ENCODE measurements at places on chromosomes 1 and 21.

DNA sequence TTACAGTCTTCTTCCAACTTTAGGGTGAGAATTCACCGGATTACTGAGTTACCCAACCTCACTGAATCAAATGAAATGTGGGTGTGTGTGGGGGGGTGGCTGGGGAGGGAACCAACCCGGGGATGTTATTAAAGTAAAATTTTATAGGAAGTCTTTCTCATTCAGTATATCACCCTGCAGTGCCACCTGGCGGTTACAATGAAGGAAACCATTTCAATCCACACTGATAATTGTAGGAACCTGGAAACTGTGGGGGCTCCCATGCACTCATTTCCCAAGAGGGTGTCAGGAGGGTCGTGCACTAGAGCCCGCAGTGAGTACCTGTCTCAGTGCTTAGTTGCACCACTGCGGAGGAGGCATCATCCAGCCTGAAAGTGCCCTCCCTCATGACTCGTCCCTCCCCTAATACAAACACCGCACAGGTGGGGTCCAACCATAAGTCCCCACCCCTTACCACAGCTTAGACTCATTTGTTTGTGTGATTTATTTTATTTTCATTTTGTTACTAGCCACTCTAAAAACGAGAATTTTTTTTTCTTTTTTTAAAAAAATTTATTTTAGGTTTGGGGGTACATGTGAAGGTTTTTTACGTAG, 29.1 kb upstream of the IGSF5 start:
- peak; percentile 75 for ATAC-seq

DNA sequence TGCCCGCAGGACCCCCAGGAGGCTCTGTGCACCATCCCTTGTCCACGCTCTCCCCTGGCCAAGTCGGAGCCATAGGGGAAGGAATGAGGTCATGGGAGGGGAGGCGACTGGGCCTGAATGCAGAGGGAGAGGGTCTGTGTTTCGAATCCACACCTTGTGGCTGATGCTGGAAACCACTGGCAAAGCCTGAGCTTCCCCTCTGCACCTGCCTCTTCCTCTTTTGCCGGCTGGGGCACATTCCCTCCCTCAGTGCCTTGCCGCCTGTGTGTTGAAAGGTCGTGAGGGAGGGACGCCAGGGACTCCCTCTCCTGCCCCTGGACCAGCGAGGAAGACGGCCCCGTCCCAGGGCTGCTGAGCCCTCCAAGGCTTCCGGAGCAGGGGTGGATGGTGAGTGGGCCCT, 27.3 kb downstream of the PRDM16 start:
- ATAC-seq = no peak

- no peak for ATAC-seq
Observed at GRCh38 chr1:24189528-24189927, 2.4 kb upstream of the IFNLR1 start.

GRCh38 chr1:56468518-56468917, 110.8 kb downstream of the PLPP3 start:
- ATAC-seq = no peak

- no peak for ATAC-seq
Observed at GRCh38 chr1:116765962-116766361, 11.7 kb downstream of the CD2 start.

GRCh38 chr1:119542492-119542946, 35.5 kb downstream of the HSD3B1 start:
- ATAC-seq = no peak

DNA sequence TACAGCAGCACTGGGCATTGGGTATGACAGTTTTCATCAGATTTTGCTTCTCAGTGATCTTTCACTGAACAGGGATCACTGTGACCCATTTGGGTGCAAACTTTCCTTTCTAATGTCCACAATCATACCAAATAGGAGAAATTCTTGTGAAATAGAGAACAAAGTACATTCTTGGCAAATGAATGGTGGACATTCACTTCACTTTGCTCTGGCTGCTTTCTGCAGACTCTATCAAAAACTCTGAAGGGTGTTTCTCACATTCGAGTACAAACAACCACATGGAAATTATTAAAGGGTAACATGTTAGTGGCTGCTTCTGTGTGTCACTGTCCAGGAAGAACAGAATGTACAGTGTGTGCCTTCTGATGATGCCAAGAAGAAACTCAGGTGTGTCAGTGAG, 61.9 kb upstream of the ADAM30 start:
- ATAC-seq = no peak

DNA sequence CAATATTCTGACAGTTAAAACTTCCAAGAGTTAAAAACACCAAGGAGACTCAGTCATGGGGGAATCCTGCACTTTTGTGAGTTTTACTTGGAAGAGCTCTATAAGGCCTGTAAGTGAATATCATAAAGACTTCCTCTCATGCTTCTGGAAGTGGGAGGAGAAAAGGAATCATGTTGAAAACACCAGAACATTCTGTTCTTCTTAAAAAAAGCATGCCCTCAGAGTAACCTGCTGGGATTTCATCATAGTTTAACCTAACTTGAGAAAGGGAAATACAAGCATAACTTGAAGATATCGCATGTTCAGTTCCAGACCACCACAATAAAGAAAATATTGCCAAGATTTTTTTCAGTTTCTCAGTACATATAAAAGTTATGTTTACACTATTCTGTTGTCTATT, 51.9 kb downstream of the COL11A1 start:
- ATAC-seq = no peak

GRCh38 chr1:66083003-66083402, 290.3 kb downstream of the PDE4B start:
- no peak for ATAC-seq

DNA sequence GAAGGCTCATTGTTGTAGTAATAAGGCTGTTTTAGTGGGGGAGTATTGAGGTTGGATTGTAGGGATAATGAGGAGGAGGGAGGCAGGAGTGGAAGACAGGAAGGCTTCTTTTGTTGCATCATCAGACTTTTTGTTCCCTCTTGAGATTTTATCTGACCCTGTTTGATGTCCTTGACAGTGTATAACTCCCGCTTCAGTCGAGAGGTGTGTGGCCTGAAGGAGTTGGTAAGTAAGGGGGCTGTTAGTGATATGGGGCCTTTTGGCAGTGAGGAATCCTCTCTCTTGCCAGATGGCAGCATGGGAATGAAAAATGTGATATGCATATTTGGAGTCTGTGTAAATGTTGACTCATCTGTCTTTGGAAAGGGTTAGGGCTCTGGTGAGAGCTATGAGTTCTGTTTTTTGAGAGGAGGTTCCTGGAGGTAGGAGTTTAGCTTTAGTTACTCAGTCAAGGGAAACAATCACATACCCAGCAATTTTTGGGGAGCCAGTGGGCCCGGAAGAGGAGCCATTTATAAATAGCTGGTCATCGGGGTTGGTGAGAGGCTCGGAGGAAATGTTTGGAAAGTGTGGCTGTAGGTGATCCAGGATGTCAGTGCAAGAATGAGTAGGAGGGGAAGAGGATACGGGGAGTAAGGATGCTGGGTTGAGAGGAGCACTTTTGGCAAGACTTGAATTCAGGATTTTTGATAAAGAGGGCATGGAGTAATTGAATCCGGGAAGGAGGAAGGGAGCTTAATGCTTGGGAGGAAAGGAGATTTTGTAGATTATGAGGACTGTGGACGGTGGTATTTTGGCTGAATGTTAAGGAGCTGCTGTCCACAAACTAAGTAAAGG, 136.7 kb upstream of the ETV3 start:
- ATAC-seq = peak; percentile 51

GRCh38 chr1:179001451-179001850, 24.2 kb upstream of the FAM20B start:
- ATAC-seq = no peak

DNA sequence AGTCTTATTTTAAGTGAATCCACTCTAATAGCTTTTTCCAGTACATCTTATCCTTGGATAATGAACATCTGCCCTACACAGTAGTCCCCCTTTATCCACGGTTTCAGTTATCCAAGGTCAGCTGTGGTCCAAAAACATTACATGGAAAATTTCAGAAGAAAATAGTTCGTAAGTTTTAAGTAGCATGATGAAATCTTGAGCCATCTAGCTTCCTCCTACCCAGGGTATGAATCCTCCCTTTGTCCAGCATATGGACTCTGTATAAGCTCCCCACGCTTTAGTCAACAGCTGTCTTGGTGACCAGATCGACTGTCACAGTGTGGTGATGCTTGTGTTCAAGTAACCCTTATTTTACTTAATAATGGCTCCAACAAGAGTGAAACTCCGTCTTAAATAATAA, 2.6 kb downstream of the GLRX2 start:
- ATAC-seq = no peak

DNA sequence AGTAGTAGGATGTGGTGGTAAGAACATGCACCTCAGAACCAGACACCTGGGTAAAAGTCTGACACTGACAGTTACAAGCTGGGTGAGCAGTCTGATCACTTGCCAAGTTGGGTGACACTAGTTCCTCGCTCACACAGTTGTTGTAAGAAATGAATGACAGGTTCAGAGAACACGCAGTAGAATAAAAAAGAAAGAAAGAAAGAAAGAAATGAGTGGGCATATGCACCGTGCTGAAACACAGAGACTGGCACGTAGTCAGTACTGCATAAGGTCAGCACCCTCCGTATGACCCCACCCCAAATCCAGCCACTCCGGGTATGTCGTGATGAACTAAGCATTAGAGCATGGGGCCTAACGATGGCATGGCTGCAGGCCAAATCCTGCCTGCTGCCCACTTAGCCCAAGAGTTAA, 90.6 kb downstream of the GLUL start:
- ATAC-seq = no peak

DNA sequence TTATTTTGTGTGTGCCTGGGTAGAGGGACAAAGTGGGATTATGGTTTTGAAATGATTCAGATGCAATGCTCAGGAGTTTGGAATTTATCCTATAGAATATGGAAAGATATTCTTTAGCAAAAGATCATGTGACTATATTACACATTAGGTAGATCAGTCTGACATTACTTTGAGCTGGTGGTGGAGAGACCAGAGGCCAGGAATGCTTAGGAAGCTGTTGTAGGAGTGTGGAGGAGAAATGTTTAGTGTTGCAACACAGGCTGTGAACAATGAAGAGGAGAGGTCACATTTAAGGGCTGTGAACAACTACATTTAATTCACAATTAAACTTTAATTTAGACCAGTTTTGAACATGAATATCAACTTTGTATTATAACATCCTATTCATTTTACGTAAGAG, 45.3 kb upstream of the PODN start:
- no peak for ATAC-seq

- no peak for ATAC-seq
Observed at GRCh38 chr1:150536836-150537731, 12.1 kb upstream of the ADAMTSL4 start.

GRCh38 chr1:24739241-24739640, 6.0 kb upstream of the CLIC4 start:
- ATAC-seq = no peak

DNA sequence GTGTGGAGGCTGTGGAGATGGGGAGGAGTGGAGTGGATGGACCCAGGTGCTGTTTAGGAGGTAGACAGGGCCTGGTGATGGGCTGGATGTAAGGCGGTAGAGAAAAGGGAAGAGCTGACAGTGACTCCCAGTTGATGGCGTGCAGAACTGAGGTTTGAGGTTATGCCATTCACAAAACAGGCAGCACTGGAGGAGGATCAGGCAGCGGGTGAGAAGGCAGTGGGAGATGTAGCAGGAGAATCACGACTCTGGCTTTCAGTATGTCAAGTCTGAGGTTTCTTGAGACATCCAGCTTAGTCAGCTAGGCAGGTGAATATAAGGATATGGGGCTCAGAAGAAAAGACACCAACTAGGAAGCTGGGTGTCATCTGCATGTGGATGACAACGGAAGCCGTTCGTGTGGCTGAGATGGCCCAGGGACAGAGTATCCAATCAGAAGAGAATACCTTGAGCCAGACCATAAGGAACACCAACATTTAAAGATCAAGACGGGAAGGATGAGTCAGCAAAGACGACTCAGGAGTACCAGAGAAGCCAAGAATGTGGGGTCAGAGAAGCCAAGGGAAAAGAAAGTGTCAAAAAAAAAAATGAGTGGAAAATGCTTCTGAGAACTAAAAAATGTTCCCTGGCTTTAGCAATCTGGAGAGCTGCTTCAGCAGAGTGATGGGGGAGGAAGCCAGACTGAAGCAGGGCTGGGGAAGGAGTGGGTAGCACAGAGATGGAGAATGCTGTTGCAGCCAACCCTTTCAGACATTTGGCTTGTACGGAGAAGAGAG, 15.2 kb downstream of the LRRN2 start:
- ATAC-seq = peak; percentile 55

DNA sequence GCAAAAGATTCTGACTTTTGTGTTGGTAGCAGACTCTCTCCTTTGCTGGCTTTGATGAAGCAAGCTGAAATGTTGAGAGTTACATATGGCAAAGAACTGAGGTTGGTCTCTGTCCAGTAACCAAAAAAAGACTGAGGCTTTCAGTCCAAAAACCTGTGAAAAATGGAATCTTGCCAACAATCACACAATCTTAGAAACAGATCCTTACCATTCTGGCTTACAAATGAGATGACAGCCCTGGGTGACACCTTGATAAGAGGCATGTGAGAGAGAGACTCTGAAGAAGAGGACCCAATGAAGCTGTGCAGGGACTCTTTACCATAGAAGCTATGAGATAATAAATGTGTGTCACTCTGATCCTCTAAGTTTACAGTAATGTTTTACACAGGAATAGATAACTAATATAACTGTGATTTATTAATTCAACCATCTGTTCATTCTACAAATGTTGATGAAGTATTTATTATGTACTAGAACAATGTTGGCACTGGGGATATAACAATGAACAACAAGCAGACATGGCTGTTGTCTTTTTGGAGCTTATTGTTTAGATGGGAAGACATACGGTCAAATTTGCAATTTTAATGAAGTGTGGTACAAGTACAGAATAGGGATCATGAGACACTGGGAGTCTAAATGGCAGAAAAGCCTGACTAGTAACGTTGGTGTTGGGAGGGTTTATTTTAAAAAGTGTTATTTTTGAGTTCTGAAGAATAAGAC, 251.0 kb downstream of the OLFM3 start:
- ATAC-seq = no peak

DNA sequence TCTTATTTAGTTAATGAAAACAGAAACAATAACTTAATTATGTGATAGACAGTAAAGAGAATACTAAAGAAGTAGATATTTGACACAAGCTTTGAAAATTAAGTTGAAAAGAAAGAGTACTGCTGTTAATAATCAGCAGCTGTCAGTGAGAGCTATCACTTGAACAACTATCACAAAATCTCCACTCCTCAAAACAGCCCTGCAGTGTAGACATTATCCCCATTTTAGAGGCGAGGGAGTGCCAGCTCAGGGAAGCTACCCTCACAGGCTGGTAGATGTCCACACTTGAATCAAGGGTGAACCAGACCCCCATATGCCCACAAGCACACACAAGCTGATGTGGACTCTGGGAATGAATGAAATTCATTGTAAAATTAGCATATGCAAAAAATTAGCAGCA, 248.8 kb downstream of the RHOU start:
- no peak for ATAC-seq

DNA sequence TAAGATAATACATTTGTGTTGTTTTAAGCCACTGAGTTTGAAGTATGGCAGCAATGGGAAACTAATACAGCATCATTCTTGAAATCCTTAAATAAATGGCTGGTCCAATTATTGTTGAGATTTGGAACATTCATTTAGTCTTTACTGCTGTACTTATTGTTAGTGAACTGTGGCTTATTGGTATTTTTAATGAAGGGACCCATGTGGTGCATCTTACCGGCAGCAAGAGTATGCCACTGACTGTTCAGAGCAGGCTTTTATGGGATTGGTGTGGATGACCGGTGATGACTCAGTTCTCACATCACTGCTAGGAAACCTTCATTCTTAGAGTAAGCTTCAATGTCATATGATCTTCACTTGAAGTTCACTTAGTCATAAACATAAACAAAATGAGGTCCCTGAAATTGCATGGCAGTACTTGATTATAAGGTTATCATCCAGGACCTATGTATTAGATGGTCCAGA, 31.5 kb downstream of the PRKAA2 start:
- peak; percentile 61 for ATAC-seq
